Activated CD4-positive, alpha-beta T cell treated with anti-CD3 and anti-CD28 coated beads, Interleukin-2, Interleukin-4, amounts not matched to agents 100 ng/mL and 50 ng/mL, durations not matched to agents 16 hours and 8 hours (primary cell): ENCODE measurements at places on chromosomes 1 and 21.

- DNase-seq, result no peak
These were observed 2.7 kb upstream of the S100A11 start for GRCh38 chr1:152039461-152039860.

DNA sequence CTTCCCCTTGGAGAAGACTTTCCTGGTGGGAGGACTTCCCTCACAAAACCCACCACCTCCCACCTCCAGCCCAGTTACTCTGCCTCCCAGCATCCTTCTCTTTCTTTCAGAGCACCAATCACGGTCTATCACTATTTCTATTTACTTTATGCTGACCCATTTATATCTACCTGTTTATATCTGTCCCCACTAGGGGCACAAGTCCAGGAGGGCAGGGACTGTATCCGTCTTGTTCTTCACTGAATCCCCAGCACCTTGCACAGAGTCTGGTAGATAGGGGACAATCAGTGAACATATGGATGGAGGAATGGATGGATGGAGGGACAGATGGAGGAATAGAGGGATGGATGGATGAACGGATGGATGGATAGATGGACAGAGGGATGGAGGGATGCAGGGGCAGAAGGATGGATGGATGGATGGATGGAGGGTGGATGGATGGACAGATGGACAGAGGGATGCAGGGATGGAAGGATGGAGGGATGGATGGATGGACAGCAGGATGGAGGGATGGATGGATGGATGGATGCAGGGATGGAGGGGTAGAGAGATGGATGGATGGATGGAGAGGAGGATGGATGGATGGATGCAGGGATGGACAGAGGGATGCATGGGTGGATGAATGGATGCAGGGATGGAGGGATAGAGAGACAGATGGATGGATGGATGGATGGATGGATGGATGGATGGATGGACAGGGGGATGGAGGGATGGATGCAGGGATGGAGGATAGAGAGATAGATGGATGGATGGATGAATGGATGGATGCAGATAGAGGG, 5.5 kb downstream of the C1QB start:
- DNase-seq, result no peak

DNA sequence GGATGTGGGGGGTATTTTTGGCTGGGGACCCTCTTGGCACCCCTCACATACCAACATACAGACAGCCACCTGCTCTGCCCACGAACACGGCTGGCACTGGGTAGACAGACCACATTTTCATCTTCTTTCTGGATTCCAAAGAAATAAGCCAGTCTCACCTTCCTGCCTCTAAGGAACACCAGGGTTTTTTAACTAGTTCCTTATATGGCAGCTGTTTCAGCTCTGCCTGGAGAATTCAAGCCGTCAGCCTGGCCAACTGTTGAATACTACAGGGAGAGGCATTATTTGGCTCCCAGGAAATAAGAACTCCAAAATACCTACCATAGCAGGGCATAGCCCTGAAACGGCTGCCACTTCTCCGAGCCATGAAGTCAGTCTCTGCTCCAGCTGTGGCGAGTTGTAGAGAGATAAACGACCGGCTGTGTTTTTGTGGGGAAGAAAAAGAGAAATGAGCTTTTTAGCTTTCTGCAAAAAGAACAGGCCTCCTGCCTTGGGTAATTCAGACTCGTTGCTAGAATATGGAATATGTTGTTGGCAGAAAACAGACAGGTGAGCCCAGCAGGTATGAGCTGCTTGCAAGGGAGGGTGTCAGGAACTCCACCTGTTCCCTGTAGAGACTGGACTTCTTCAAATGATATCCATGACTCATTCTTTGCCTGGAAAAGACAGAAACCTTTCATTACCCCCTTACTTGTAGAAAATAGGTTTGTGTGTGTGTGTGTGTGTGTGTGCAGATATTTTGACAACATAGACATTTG, 51.8 kb downstream of the MT1HL1 start:
- DNase-seq, result no peak

DNA sequence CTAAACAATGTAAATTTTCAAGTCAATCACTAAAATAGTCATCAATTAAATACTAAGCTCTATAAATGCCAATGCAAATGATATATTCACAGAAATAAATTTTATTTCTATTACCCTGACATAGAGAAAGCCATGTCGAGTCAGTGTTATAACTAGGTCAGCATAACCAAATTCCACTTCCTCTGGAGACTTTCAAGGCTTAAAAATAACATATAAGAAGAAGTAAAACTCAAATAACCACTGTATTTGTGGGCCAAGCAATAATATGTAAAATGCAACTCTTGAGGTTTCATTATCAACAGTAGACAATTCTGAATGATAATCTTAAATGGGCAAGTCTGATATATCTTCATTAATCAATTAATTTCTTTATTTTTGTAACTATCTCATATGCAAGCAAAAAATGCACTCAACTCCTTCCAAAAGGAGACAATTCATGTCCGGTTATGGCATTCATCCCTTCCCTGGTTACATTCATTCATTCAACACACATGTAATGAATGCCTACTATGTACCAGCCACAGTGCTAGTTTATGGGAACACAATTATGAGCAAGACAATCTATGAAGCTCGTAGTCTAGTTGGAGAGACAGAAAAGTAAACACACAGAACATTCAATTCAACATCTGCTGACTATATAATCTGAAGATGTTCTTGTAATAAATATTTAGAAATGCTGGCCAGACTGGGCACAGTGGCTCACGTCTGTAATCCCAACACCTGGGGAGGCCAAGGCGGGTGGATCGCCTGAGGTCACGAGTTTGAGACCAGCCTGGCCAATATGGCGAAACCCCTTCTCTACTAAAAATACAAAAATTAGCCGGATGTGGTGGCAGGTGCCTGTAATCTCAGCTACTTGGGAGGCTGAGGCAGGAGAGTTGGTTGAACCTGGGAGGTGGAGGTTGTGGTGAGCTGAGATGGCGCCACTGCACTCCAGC, 37.1 kb upstream of the CAP1 start:
- no peak for DNase-seq
